ENCODE measurements at places on chromosomes 4 and X.

DNA sequence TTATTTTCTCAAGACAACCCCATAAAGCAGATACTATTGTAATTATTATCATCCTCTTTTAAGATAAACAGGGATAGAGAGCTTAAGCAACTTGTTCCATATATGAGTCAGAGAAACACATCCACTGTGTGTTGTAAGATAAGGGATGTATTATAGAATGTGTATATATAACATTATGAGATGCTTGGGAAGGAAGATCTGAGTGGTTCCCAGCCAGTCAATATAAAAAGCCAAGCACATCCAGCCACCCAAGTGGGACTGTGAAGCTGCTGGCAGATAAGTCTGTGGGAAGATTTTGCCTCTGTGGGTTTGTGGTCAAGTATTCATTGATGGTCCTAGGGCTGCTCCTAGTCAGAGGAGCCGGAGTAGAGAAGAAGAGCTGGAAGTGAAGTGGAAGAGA, 16.5 kb upstream of the BMPR1B start:
- DNase-seq, result no peak

- no peak for DNase-seq
Observed at GRCh38 chr4:36316607-36317006, 35.2 kb downstream of the DTHD1 start.

- DNase-seq, result no peak
Observed at GRCh38 chr4:138697851-138698250, 317.7 kb upstream of the NOCT start.

GRCh38 chrX:10677490-10677889, 57.1 kb upstream of the MID1 start:
- DNase-seq, result no peak

DNA sequence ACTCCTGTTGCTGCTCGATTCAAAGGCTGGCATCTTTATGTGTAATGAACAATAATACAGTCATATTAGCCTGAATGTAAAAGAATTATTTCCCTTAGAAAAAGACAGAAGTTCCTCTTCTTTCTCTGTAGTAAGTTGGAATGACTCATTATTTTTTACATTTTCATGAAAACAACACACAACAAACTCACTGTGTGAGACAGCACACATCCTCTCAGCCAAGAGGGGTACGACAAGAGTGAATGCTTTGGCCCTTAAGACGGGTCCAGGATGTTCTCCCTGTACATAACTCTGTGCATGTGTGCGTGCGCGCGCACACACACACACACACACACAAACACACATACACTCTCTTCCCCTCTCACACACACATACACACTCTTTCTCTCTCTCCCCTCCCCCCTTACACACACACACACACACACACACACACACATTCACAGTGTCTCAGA, 72.8 kb downstream of the MANBA start:
- DNase-seq, result no peak

DNA sequence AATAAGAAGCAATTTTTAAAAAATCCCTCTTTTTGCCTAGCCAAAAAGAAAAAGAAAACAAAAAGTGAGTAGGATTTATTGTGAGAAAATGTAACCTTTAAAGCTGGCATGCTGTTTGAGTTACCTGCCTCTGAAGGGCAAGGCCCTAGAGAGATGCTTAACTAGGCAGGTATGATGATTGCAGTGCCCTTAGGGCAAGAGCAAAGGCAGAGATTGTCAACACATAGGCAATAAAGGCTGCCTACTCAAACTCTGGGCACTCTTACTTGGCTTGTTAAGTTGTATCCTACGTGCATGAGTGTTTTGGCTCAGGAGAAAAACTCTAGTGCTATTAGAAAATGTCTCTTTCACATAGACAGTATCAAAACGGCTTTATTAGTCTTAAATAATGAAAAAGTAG, 306.0 kb downstream of the RPA4 start:
- no peak for DNase-seq

- DNase-seq, result no peak
Observed at GRCh38 chrX:15939737-15940136, 85.1 kb upstream of the AP1S2 start.

GRCh38 chrX:36908801-36909675, 99.1 kb upstream of the FAM47C start:
- DNase-seq, result peak; percentile 1

DNA sequence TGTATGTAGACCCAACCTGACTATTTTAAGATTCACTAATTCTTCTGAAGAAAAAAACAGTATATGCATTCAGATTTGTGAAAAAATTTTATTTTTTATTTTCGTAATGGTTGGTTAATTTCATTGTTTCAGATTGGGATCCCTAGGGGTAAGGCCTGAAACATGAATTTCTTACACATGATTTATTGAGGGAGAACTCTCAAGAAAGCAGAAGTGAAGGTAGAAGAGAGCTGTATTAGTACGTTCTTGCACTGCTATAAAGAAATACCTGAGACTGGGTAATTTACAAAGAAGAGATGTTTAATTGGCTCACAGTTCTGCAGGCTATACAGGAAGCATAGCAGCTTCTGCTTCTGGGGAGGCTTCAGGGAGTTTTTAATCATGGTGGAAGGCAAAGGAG, 611.9 kb upstream of the TECRL start:
- no peak for DNase-seq

- no peak for DNase-seq
Observed at GRCh38 chr4:143372093-143372915, 35.6 kb downstream of the GAB1 start.

- DNase-seq, result no peak
Observed at GRCh38 chr4:11931266-11931820, 502.6 kb upstream of the HS3ST1 start.

DNA sequence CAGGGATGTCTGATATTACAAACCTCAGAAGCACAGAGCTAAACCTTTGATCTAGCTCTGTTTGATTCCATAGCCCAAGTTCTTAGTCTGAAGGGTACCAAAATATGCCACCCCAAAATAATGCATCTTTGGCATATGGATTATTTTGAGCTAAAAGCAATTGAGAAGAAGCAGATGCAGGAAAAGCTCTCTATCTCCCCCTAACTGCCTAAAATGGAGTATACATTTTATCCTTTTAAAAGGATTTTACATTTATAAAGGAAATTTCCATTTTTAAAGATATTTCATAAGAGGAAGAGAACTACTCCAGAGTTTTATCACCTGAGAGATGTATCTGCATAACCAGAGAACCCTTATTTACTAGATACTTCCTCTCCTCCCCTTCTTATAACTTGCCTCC, 158.7 kb downstream of the ZNF674 start:
- no peak for DNase-seq

DNA sequence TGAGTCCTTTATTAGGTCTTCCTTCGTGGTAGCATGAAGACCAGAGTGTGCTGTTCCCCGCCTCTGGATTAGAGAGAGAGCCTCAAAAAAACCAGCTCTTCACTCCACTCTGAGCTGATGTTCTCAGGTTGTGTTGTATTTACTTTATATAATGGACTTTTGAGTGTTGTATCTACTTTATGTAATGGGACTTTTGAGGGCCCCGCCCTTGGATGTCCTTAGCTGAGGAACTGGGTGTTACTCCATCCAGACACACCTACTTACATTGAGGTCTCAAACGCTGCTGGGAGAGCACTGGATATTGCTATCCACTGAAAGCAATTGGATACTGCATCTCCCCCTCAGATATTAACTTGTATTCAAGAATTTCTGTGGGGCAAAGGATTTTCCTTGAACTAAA, 28.2 kb downstream of the ATP8A1 start:
- no peak for DNase-seq

- no peak for DNase-seq
Observed at GRCh38 chr4:15586066-15586465, 69.1 kb downstream of the FBXL5 start.

DNA sequence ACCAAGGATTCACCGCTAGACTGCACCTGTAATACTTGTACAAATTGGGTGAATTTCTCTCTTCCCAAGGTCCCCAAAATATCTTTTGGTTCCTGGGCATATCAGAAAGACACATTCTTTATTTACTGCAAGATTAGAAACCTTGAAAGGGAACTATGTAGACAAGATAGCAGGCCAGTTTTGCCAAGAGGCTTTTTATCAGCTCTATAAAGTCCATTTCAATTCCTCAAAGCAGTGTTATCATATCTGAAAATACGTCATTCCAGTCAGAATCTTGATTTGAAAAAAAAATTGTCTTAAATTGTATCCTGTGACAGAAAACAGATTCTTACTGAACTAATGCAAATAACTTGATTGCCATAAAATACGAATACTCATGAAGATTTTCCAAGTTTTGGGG, 37.0 kb upstream of the NSG1 start:
- no peak for DNase-seq

- DNase-seq, result no peak
Observed at GRCh38 chrX:17563076-17563475, 174.2 kb upstream of the SCML1 start.

DNA sequence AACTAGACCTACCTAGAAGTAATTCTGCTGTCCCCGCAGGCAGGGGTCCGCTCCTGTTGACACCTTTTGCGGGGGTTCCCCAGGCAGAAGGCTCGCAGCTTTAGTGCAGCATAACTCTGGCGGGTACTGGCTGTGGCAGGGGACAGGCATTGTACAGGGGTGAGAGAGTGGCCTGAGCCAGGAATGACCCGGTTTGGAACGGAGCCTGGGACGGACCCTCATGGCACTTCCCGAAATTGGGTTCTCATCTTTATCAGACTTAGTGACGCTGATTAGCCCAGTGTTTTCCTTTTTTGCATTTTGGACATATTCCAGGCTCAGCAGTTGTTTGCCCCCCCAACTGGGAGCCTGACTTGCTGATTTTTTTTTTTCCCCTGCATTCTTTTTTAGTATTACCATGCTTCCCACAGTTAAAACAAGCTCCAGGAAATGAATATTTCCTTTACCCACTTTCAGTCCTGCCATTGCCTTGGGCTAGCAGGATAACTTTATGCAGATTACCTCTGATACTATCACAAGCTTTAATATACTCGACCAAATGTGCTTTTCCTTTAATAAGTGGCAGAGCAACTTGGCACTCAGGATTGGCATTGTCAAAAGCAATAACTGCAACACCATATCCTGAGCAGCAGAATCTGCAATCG, 55.8 kb upstream of the WDR1 start:
- DNase-seq, result no peak

GRCh38 chrX:84218726-84219125, 30.7 kb upstream of the RPS6KA6 start:
- DNase-seq, result no peak

GRCh38 chr4:7855731-7856130, 83.9 kb downstream of the AFAP1 start:
- DNase-seq, result no peak

- DNase-seq, result no peak
Observed at GRCh38 chrX:72120837-72121236, 10.9 kb downstream of the RTL5 start.

DNA sequence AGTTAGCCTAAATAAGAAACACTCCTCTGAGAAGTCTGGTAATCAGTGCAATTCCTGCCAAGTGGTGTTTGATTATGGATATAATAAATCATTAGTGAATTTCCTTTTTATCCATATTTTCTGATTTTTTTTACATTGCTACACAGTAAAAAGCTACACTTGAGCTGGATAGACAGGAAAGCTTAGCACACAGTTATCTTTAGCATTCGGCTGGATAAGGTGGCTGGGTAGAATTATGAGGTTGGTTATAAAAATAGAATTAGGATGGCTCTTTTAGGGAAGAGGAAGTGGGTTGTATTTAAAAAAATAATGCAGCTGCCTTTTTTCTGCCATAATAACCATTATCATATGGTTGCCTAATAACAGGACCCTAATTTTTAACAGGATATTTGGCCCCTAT, 460.6 kb downstream of the NAF1 start:
- no peak for DNase-seq

GRCh38 chrX:20414066-20414465, 147.4 kb upstream of the RPS6KA3 start:
- DNase-seq, result no peak

GRCh38 chr4:54226404-54227255, 2.5 kb upstream of the PDGFRA start:
- peak; percentile 60 for DNase-seq

GRCh38 chr4:55941881-55942396, 6.8 kb upstream of the CEP135 start:
- no peak for DNase-seq

DNA sequence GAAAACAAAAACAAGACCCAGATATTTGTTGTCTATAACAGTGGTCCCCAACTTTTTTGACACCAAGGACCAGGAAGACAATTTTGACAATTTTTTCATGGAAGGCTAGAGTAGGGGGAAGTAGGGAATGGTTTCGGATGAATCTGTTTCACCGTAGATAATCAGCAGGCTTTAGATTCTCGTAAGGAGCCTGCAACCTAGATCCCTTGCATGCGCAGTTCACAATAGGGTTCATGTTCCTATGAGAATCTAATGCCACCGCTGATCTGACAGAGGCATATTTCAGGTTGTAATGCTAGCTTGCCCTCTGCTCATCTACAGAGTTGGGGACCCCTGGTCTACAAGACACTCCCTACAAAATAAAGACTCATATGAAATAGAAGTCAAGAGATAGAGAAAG, 229.8 kb downstream of the NDST4 start:
- DNase-seq, result no peak

GRCh38 chr4:67702166-67702565, 1.2 kb upstream of the UBA6 start:
- no peak for DNase-seq

DNA sequence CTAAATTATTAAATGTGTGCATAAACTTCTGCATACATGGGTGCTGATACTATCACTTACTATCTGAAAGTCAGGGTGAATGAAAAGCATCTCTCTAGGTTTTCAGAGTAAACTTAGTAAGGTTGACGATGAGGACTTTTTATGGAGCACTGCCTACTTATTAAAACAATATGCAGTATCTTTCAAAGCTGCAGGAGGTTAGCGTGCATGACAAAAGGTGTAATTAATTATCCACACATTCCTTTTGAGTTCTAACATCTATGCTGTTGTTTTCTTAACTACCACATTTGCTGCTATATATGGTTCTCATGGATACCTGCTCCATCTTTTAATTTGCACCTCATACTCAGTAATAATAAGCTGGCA, 256.2 kb downstream of the FSTL5 start:
- no peak for DNase-seq

DNA sequence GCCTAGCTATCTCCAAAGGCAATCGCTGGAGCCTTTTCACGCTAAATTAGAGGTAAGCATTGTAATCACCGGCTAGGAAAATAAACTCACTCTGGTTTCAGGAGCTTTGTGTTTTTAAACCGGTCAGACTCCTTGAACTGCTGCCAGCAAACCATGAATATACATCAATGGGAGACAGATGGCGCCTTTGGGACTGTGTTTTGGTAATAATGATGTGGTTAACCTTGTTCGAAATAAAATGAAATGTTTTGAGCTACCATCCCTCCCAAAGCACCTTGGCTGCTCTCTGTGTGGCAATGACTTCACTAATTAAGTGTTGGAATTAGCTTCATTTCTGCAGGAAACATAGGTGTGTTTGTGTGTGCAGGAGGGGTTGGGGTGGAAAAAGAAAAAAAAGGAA, 65.3 kb downstream of the CLNK start:
- no peak for DNase-seq

DNA sequence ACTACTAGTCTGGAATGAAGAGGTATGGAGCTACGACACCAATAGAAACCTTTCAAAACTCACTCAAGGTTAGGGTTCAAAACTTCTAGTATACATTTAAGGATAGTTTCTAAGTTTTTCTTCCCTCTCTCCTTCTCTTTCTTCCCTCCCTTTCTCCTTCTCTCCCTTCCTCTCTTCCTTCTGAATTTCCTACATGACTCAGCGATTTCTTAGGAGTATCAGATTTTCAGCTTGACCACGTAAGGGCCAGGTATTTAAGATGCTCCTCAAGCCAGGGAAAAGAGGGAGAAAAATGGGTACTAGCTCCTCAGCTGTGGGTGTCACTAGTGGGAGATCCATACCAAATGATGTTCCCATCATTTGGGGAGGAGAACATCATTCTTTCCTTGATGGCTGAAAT, 55.9 kb upstream of the FTHL17 start:
- no peak for DNase-seq

All from HuH-7 (cell line).